ENCODE measurements at places on chromosomes 7 and 10. TPM values are rescaled to one million over a fixed set of nuclear protein-coding genes. Genes with fewer than 3 reads are reported as not detected.

DNA sequence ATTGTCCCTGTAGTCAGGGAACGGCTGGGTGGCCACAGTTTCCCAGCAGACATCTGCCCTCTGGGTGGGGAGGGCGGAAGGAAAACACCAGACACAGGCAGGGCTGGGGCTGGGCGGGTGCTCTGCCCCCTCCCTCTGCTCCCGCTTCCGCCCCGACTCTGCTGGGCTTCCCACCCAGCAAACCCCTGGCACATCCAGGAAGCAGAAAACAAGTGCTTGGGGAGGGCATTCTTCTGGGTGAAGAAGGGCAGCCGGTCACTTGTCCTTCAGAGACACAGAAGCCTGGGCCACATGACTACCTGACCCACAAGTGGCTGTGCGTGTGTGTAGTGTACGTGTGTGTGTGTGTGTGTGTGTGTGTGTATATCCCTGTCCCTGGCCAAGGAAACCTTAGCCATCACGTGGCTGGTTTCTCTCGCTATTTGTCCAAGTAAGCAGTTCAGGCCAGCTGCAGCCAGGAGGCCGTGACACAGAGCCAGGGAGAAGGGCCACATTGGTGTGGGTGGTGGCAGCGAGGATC, 77.9 kb downstream of the ZMIZ1 start:
- peaks cover 11% of the 10 kb centered on the region for H3K36me3 ChIP-seq
- H3K27ac ChIP-seq = peak overlapping the region; percentile 50
- DNase-seq = no peak
- no peak overlapping the region for H3K4me3 ChIP-seq

The SCIN gene
- 3.9 TPM for total RNA-seq

GRCh38 chr10:72818076-72818475, 75.5 kb upstream of the OIT3 start:
- H3K4me3 ChIP-seq = no peak overlapping the region
- no peak overlapping the region for H3K27ac ChIP-seq
- H3K4me1 ChIP-seq = peaks cover 1% of the 10 kb centered on the region
- DNase-seq = no peak

DNA sequence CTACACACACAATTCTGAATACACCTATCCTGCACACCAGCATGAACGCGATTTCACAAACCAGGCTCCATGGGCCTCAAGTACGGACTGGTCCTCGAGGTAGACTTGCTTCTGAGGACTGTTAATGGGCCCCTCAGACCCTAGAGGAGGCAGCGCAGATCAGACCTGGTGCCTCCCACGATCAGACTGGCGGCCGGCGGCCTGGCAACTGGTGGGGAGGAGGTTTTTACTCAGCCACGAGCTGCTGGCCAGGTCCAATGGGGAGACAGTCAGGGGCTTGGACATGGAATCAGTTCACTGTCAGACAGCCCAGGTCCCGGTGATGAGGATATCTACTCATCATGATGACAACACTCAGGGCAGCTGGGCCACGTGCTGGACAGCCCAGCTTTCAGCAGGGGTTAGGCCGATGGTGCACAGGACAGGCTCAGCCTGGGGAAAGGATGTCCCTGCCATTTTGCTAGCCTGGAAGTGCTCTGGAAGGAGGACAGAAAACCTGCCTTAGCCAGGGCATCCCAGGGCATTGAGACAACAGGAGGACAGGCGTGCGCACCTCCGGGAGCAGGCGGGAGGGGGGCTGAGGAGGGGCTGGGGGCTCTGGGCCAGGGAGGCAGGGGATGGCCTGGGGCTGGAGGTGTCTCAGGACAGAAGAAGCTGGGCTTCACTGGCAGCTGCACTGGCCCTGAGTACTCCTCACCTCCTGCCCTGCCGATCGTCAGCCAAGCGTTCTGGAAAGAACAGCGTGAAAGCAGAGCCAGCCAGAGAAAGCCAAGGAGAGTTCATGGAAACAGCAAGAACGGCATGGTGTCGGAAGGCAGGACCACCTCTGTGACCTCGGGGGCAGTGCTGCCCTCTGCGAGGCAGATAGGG, 48.0 kb upstream of the RASGEF1A start:
- H3K27ac ChIP-seq = no peak overlapping the region
- no peak for DNase-seq
- H3K4me1 ChIP-seq = peaks cover 8% of the 10 kb centered on the region
- no peaks in the 10 kb centered on the region for H3K27me3 ChIP-seq
- H3K36me3 ChIP-seq = no peaks in the 10 kb centered on the region

The NDUFB8 gene
- total RNA-seq = 195 TPM

Data from type B pancreatic cell (in vitro differentiated cells).